ENCODE measurements at places on chromosomes 1 and 21. TPM values are rescaled to one million over a fixed set of nuclear protein-coding genes. Genes with fewer than 3 reads are reported as not detected.

CHIA gene
- total RNA-seq, result not detected

SLAMF8 gene
- total RNA-seq, result 9.9 TPM

- no peak overlapping the region for H3K27ac ChIP-seq
- H3K27me3 ChIP-seq, result no peaks in the 10 kb centered on the region
- H3K36me3 ChIP-seq, result no peaks in the 10 kb centered on the region
- no peak overlapping the region for H3K4me3 ChIP-seq
- no peak for DNase-seq
- no peaks in the 10 kb centered on the region for H3K4me1 ChIP-seq
These were observed 158.5 kb upstream of the PRMT6 start for GRCh38 chr1:106897976-106898375.

GRCh38 chr1:62953633-62954032, 169.7 kb downstream of the ATG4C start:
- H3K27me3 ChIP-seq, result no peaks in the 10 kb centered on the region
- H3K4me1 ChIP-seq, result no peaks in the 10 kb centered on the region
- H3K27ac ChIP-seq, result no peak overlapping the region
- no peaks in the 10 kb centered on the region for H3K36me3 ChIP-seq
- DNase-seq, result no peak
- H3K4me3 ChIP-seq, result no peak overlapping the region

- H3K36me3 ChIP-seq, result no peaks in the 10 kb centered on the region
- no peak for DNase-seq
- no peaks in the 10 kb centered on the region for H3K27me3 ChIP-seq
- H3K27ac ChIP-seq, result no peak overlapping the region
- no peaks in the 10 kb centered on the region for H3K4me1 ChIP-seq
These were observed 171.0 kb downstream of the VAV3 start for GRCh38 chr1:107793896-107794453.

Measured in thoracic aorta (tissue), 2 donors.